Ascending aorta (tissue), 2 donors: ENCODE measurements at places on chromosomes 3 and 15.

- no peak for DNase-seq
Measured at GRCh38 chr15:52162260-52162659, 28.9 kb downstream of the GNB5 start.

- DNase-seq, result no peak
Measured at GRCh38 chr3:53044711-53045517, 959 bp downstream of the SFMBT1 start.

- no peak for DNase-seq
Measured at GRCh38 chr3:50525191-50525910, 21.9 kb upstream of the CACNA2D2 start.

DNA sequence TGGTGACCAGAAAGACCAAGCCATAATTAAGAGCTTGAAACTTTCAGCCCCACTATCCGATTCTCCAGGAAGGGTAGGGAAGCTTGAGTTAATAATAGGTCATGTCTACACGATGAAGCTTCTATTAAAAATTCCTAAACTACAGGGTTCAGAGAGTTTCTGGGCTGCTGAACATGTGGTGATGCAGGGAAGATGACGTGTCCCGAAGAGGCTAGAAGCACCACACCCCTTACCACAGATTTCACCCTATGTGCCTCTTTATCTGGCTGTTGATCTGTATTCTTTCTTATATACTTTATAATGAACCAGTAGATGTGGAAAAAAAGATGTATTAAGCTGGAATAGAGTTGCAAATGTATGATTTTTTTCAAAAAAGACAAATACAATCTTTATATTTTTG lies 473.4 kb downstream of the NLGN1 start:
- no peak for DNase-seq
